ENCODE measurements at places on chromosomes 1 and 21.

DNA sequence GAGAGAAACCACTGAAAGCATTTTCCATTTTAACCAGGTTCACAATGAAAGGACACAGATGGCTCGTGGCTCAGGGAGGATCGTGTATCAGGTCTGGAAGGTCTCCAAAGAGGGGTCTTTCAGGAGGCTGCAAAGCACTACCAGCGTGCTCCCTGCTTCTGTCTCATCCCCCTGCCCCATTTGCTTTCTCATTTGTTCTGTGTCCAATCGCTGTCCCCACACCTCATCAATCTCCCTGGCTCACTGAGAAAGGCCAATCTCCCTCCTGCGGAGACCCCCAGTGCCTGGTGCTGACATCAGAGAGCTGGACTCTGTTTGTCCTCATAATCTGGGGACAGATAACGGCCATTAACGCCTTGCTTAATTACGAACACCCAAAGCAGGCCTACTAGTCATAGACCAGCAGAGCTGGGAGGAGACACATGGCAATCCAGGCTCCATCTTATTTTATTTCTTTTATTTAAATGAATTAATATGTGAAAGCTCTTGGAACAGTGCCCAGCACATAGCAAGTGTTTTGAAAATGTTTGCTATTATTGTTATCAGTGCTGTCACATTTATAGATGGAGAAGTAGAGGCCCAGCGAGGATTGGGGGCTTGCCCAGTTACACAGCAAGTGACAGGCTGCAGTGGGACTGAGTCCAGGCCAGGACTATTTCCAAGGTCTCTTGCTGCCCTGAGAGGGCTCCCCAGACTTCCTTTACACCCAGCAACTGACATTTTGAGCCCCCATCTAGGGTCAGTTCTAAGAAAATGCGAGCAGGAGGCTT lies 341.0 kb upstream of the USP24 start:
- no peak for DNase-seq

GRCh38 chr1:56551691-56552090 lies 27.7 kb downstream of the PLPP3 start:
- no peak for DNase-seq

- peak; percentile 9 for DNase-seq
These were observed 67.5 kb upstream of the CD1D start for GRCh38 chr1:158112994-158113758.

DNA sequence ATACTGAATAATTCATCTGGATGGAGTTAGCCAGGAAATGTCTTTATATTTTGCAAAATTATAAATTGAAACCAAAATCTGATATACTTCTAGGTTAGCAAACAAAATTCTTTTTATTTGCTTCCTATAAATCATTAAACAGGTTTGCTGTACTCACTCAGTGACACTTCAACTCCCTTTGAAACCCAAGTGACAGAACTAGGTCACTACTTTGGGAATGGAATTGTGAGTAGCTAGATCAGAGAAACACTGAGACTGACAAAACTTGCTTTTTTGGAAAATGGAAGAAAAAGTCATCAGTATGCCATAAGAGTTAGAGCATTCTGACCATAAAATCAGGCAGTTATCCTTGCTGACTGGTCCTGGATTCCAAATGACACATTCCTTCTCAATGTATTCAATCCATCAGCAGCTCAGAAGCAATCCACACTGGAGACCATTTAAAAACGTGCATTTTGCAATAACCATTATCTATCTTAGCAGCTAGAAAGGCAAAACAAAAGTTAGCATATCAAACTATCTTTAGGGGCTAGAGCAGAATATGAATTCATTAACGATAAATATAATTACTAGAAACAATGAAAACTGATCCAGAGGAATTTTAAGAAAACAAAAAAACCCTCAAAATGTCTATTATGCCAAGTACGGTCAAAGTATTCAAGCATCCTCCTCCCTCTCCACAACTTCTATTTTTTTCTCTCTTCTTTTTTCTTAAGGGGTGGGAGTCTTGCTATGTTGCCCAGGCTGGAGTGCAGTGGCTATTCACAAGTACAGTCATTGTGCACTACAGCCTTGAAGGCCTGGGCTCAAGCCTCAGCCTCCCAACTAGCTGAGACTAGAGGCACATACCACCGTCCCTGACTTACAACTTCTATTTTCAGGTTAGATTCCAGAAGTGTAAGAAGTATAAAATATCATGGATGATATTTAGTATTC lies 60.1 kb downstream of the HNRNPR start:
- no peak for DNase-seq

GRCh38 chr21:21973806-21974205 lies 975.6 kb downstream of the NCAM2 start:
- DNase-seq, result no peak

DNA sequence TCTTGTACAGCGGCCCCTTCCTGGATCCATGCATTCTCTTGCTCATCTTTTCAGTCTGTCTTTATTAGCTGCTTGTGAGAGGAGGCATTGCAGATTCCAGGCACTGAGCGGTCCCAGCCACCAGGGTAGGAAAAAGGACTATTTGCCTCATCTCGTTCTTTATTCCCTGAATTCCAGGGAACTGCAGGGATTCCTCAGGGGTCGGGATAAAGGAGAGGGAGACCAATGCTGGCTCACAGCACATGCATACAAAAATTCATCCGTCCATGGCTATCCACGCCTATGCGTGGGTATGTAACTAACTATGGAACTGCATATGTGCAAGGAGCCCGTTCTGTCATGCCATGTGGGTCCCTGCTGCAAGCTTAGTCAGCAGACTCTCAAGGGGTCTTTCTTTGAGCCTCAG lies 879 bp upstream of the PLPPR5 start:
- no peak for DNase-seq

DNA sequence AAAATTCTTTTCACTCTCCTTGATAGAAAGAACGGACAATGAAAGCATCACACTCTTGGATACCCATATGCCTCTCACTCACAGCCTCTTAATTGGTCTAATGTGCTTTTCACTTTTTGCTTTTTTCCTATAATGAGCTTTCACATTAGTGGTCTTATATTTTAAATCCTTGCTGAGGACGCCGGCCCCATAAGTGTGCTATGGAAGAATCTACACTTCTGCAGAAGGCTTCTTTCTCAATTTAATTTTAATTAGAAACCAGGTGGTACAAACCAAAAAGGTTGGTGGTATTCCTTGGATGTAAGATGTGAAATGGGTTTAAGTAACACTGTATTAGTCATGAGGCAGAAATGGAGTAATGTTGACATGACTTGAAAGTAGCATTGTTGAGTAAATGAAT lies 190.6 kb upstream of the NFIA start:
- DNase-seq, result no peak

DNA sequence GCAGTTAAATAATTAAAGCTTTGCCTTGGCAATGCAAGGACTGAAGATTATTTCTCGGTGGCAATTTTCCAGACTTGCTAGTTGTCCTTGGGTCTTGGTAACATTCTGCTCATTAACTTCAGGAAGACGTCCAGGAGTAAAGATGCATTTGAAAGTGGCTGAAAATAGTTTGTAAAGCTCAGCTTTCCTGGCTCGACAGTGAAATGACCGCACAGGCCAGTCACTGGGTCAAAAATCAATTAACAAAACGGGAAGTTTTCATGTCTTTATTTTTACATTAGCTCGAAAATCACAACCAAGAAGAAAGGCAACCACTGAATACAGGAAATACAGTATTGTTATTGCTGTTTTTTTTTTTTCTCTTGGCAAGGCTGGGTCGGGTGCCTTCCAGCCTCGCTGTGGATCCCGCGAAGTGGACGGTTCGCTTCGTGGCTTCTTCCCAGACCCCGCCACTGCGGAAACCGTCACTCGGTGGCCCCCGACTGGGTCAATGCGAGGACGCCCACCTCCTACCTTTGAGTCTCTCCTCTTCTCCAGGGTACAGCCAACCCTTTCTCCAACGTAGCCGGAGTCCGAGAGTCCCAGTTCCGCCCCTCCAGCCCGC lies 479 bp upstream of the SNX7 start:
- DNase-seq, result no peak

- DNase-seq, result no peak
These were observed 450.8 kb downstream of the USP25 start for GRCh38 chr21:16180614-16181013.

GRCh38 chr1:232705815-232706575 lies 76.1 kb upstream of the SIPA1L2 start:
- no peak for DNase-seq

DNA sequence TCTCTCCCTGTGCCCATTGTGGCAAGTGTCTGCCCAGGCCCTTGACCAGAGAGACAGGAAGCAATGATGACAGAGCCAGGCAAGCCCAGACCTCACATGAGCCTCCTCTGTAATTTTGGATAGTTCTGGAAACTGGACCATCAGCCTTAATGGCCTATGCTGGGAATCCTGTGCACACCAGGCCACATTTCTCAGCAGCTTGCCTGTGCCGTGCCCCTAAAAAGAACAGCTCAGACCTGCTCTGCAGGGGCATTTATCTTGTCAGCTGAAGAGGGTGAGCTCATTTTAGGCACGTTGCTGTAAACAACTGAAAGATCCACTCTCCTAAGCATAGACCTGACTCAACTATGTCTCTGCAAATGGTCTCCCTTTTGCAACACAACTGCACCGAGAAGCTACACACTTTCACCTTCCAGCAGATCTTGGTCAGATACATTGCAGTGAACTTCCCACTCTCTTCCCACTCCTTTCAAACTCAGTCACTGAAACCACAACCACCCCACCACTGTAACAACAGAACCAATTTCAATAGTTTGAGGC lies 53.5 kb upstream of the BACH1 start:
- no peak for DNase-seq

DNA sequence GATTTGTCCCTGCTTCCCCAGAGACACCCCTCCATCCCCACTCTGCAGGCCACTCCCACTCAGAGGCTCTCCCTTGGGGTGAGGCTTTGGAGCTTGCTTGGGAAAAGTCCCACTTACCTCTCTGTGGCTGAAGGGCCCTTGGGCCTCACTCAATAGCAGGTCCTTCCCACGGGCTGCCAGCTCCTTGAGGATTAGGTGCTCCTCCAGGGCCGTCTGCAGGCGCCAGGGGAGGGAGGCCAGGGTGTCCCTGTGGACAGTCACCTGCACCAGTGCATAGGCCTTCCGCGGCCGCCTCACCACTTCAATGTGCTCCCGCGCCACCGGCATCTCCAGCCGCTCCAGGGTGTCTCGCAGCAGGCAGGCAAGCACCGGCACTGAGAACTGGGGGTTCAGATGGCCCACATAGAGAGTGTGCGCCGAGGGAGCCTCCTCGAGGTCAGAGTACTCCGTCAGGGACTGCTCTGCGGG lies 1.4 kb downstream of the SLFNL1 start:
- DNase-seq, result no peak

DNA sequence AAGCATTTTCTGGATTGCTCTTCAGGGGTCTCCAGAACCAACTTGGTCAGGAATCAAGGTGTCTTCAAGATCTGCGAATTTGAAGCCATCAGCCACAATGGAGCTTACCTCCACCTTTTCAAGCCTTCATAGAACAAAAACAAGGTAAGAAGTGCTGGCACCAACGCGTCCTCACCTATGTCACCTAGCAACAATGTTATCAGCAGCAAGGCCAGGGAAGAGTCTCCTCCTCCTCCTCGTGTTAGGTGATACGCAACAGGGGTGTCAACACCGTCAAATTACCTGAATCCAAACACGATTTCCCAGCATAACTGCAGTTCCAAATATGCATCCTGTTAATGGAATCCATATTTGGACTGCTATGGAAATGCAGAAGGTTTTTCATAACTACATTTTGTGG lies 4.1 kb upstream of the TIAM1 start:
- DNase-seq, result no peak

GRCh38 chr1:174577681-174578080 lies 129.9 kb downstream of the GPR52 start:
- DNase-seq, result no peak

DNA sequence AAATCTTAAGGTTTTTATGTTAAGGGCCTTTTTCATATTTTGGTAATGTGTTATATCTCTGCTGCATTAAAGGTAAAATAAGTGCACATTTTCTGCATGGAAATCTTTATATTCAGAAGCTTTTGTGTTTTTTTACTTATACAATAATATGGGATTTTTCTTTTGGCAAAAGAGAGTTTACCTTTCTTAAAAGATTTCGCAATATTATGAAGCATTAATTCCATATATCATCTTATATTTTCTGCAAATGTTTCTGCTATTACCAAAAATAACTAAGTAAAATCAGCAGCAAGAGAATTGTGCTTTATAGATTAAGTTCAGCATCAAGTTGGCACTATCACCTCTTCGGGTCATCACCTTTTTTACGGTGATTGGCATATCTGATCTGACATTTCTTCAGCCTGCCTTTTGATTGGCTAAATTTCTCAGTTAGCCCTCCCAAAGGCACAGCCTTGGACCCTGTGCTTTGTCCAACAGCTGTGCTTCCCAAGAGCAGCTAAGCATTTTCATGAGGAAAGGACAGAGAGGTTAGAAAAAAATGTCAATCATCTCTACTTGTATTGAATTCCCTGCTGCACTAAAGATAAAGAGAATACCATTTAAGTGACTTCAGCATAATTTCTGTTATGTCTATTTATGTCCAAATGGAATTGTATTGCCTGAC lies 767.1 kb upstream of the PRMT6 start:
- no peak for DNase-seq

GRCh38 chr1:22321917-22322316 lies 129.7 kb upstream of the ZBTB40 start:
- DNase-seq, result no peak

GRCh38 chr1:206049293-206049692 lies 3.7 kb upstream of the RHEX start:
- no peak for DNase-seq

- no peak for DNase-seq
These were observed 3.9 kb upstream of the COL16A1 start for GRCh38 chr1:31707711-31708110.

DNA sequence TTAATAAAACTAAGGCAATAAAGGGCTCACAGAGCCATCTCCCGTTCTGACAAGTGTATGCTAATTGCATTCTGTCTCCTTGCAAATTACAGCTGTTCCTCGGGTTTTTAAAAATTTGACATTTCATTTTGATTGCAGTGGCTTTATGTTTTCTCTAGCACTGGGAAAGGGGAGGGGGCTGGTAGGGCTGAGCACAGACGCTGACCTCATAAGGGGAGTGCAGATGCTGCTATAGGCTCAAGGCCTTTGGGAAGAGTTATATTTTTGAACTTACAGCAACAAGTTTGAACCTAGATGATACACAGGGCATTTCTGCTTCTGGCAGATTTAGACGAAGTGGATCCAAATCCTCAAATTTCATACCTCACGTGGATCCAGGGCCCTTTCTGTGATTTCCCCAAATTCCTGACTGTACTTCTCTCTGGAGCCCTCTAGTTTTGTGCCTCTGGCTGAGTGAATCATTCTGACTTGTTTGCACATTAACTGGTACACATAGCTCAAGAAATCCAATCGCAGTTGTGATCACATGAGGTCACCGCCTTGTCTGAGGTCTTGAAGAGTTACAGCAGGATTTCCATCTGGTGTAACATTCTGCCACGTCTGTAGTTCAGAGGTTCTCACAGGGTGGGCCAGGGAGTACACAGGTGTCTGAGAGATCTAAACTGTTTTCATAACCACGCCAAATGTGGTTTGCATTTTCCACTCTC lies 230.3 kb downstream of the C1orf94 start:
- no peak for DNase-seq

All from effector CD4-positive, alpha-beta T cell (primary cell).